ENCODE measurements at places on chromosomes 11 and 22.

DNA sequence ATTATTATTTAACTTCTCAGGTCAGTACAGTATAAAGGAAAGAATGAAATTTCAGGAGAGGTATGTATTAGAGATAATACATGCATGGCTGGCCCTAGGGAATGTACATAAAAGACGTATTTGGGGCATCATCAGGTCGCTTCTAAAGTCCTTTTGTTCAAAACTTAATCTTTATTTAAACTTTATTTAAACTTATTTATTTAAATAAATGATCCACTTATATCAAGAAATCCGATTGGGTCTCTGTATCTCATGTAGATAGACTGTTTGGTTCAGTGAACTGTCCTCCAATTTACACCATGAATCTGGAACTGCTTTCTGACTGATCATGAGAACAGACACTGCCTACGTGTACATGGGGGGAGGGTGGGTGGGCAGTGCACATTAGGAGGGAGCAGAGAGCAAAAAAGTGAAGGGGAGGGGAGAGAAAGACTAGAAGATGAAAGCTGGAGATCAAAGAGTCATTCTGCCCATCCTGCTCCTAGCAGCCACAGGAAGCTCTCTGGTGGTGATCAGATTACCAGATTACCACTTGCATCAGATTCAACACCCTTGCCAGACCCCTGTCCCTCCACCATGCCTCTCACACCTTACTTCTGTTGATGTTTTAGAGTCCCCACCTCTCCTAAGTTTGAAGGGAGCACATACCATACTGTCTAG is 92.1 kb upstream of the MTMR2 start:
- DNase-seq: no peak

DNA sequence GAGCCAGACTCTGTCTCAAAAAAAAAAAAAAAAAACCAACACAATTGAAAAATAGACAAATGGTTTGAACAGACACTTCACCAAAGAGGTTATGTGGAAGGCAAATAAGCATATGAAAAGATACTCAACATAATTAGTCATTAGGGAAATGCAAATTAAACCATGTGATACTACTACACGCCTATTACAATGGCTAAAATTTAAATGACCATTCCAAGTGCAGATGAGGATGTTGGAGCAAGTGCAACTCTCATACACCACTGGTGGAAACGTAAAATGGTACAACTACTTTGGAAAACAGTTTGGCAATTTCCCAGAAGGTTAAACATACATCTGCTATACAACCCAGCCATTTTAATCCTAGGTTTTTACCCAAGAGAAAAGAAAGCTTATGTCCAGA is 24.3 kb downstream of the EIF4ENIF1 start:
- no peak for DNase-seq

DNA sequence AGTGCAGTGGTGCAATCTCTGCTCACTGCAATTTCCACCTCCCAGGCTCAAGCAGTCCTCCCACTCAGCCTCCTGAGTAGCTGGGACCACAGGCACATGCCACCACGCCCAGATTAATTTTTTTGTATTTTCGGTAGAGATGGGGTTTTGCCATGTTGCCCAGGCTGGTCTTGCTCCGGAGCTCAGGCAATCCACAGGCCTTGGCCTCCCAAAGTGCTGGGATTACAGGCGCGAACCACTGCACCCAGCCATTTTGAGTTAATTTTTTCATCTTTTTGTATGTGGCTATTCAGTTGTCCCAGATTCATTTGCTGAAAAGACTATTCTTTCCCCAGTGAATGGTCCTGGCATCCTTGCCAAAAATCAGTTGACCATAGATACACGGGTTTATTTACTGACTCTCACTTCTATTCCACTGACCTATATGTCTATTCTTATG is 63.6 kb downstream of the MAPK1 start:
- DNase-seq: no peak

DNA sequence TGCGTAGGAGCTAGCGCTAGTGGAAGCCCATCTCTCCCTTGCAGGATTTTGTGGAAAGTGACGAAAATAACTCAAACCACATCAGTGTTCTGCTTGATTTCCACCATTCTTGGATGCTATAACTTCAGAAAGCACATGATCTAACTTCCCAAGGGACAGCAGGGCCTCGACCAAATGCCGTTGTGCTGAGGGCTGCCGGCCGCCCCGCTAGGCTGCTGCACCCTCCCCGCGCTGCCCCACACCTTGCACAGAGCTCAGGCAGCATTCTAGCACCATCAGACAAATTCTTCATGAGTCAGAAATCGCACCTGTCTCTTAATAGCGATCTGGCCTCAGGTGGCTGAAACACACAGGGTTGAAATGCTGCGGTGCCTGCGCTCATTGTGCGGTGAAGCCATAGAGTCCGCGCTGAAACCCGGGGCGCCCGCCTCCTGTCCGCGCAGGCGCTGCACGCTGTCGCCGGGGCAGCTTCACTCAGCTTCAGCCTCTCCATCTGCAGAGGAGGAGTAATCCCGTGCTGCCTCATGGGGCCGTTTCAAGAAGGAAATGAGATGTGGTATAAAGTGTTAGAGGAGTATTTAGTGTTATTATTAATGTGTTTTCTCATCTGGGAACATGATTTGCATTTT is 59.2 kb upstream of the B3GAT1 start:
- no peak for DNase-seq

DNA sequence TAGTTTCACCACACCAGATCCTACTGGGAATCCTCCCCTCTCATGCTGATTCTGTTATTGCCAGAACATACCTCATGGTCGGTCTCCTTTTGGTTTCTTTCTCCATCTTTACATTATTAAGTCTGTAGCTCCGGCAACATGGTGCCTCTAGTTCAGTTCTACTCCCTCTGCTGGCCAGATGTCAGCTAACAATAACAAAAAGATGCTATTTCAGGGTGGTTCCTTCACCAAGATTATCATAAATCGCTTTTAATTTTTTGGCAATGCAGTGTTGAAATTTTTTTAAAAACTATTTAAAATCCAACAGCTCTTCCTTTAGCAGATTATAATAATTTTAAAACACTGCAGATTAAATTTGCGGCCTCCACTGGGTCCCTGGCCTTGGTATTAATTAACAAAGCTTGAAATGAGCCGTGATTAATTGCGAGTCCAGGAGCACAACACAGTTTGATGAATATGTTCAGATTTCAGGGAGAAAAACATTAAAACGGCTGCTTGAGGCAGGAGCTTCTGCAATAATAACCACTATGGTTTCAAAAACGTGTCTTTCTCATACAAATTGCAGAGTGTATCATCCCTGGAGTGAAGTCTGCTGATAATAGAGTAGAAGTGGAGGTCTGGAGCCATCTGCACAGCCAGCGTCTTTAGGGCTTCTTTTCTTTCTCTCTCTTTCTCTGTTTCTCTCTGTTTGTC is 492.9 kb upstream of the KIRREL3 start:
- DNase-seq: no peak

GRCh38 chr11:100892886-100893285 is 205.8 kb downstream of the ARHGAP42 start:
- DNase-seq: no peak

GRCh38 chr11:131640320-131640719 is 269.9 kb downstream of the NTM start:
- DNase-seq: no peak

DNA sequence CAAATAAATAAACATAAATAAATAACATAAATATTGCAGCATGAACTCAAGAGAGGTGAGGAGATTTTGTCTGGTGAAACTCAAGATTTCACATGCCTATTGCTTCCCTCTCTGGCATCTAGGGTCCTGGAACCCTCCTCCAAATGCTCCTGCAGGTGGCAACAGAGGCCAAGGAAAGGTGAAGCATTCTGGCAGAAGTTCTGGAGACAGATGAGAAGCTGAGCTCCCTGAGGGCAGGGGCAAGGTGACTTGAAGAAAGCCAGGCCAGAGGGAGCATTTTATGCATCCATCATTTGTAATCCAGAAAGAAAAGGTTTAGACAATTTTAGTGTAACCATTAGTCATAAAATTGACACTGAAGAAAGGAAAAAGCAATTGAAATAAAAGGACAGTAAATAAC is 64.9 kb downstream of the ENDOD1 start:
- no peak for DNase-seq

GRCh38 chr11:92696076-92696475 is 273.4 kb upstream of the MTNR1B start:
- no peak for DNase-seq

- no peak for DNase-seq
Measured at GRCh38 chr22:36914390-36914752, 943 bp downstream of the CSF2RB start.

- DNase-seq: no peak
Measured at GRCh38 chr11:88249706-88250105, 74.5 kb upstream of the RAB38 start.

GRCh38 chr11:965206-965775 is 39.6 kb downstream of the AP2A2 start:
- no peak for DNase-seq

GRCh38 chr22:26589367-26589844 is 526 bp downstream of the TPST2 start:
- no peak for DNase-seq

DNA sequence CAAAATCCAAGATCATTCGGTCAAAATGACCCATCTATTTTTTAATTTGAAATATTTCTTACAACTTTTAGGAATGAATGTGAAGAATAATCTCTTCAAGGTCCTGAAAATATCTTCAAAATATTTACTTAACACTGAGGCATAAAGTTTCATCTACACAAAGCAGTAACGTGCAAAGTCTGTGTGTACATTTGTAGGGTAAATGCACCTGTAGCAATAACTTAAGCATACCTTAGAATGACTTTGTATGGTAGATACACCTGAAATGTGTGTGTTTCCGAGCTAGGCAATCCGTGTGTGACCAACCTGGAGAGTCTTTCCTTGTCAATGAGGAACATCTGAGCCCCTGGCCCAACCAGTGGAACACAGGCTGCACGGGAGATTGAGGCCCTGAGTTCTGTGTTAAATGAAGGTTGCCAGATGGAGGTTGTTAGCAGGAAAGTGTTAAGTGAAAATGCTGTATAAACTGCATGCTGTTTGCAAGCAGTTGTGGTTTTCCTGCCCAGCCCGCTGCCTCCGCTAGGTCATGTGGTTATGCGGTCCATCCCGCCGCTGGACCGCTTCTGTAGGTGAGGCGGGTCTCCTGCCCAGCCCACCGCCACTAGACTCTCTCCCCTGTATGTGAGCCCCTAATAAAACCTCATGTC is 7.6 kb upstream of the CTR9 start:
- no peak for DNase-seq

DNA sequence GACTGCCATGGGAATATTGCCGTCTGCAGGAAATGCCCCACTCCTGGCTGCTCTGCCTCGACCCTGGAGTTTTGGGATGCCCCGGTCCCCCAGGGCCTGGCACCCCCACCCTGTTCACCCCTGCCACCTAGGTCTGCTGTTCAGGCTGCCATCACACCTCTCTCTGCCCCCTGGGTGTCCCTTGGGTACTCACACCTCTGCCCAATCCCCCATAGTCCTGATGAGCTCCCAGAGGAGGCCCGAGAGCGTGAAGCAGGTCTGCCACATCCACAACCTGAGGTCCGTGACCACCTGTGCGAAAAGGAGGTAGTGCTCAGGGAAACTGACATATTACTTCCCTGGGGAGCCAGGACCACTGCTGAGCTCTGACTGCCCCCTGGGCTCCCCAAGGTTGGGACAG is 20.2 kb upstream of the DRICH1 start:
- no peak for DNase-seq

Data from smooth muscle cell of the brain vasculature (primary cell).